ENCODE measurements at places on chromosomes 6 and 20. TPM values are rescaled to one million over a fixed set of nuclear protein-coding genes. Genes with fewer than 3 reads are reported as not detected.

The FOXS1 gene
- total RNA-seq, result not detected

The HCRTR2 gene
- not detected for total RNA-seq

The LGSN gene
- not detected for total RNA-seq

DNA sequence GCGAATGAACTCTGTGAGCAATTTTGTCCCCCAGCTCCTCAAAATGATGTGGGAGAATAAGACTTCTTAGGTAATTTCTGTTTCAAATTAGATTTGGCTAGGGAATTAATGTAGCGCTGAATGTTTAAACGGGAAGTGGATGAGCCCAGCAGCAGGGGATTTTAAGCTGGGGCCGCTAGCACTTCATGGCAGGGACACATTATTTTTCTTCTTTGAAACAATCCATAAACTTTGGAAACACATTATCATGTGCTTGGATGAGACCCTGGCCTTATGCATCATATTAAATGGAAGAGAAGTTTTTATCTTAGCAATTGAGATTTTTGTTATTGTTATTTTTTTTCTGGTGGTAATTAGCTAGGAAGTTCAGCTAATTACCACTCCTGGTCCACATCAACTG lies 74.2 kb upstream of the FUCA2 start:
- no peak overlapping the region for H3K27ac ChIP-seq
- H3K4me1 ChIP-seq, result peaks cover 11% of the 10 kb centered on the region
- H3K36me3 ChIP-seq, result peaks cover 3% of the 10 kb centered on the region
- no peak for DNase-seq

DNA sequence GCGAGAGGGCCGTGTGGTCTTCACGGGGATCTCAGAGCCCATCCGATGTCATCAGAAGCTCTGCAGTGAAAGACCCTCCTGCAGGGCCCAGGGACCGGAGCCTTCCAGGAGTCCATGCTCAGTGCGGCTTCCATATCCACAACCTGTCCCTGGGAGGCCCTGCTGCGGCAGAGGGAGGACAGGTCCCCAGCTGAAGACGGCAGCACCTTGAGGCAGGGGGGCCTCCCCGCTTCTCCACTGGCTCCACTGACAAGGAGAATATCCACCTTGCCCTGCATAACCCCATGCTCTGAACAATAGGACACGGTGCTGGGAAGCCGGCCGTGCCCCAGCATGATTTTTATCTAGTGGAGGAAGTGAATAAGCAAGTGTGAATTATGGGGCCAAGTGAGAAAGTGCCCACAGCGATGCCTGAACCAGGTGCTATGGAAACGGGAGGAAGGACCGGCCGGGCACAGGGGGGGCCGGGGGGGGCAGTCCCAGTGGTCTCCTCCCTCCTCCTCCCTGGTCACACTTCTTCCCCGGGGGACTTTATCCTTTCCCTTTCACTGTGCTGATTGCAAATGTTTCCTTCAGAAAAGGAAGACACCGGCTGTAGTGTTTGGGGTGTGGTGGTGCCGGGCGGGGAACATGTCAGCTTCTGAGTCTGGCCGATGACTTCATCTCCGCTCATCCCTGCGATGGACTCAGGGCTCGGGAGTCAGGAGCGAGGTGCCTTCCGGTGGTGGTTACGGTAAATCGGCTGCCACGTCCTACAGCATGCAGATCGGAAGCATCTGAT lies 225.1 kb downstream of the ERMARD start:
- DNase-seq, result no peak
- no peaks in the 10 kb centered on the region for H3K36me3 ChIP-seq
- H3K4me1 ChIP-seq, result no peaks in the 10 kb centered on the region
- H3K27me3 ChIP-seq, result peaks cover 6% of the 10 kb centered on the region

DNA sequence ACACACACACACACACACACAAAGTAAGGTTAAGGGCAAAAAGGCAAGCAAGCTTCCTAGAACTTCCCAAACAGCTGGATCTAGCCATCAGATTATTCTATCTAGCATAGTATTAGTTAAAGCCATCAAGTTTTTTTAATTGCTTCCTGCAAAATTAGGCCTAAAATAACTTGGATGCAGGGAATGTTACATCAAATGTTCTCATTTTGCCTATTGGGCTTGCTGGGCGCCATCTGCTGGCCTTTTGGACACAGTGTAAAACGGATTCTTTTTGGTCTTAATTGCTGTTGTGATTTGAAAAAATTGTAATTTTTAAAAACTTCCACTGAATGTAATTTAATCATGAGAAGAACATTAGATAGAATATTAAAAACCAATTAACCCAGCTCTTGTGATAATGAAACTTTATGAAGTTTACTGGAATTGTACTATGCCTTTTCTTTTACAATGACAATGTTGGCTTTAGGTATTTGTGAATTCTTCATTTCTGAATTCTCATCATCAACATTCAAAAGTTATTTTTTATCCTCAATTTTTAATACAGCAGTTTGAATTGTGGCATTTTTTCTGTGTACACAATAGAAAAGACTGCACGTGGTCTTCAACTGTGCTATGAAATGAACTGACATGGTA lies 6.8 kb downstream of the MKKS start:
- H3K36me3 ChIP-seq, result no peaks in the 10 kb centered on the region
- peaks cover 10% of the 10 kb centered on the region for H3K4me1 ChIP-seq
- no peak overlapping the region for H3K27ac ChIP-seq
- H3K4me3 ChIP-seq, result no peak overlapping the region

DNA sequence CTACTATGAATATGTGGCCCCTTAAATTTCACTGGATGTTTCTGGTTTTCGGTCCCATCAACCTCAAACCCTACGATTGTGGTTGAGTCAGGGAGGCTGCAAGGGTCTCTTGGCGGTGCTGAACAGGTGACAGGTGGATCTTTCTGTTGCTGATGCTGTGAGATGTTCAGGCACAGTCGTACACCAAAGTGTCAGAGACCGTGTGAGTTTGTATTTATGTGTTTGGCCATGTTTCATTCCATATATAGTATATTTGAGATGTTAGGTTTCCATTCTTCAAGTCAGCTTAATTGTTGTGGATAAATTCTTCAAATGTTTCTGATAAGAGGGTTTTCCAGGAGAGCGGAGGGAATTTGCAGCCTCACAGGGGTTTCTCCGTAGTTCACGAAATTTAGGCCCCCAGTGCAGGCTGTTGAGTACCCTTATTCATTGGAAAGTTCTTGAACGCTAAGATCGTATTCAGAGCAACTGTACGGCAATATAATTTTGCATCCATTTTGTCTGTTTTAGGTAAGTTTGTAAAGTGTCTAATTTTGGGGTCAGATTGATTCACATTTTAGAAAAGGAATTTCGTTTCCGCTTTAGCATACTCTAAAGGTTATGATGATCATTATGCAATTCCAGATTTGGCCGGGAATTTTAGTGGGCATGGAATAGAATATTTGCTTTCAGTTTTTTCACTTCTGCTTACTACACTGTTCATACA lies 1.2 kb downstream of the TAB2 start:
- H3K27ac ChIP-seq, result peak overlapping the region; percentile 95
- peak overlapping the region; percentile 91 for H3K4me3 ChIP-seq
- no peaks in the 10 kb centered on the region for H3K27me3 ChIP-seq
- peaks cover 50% of the 10 kb centered on the region for H3K4me1 ChIP-seq
- DNase-seq, result no peak

GRCh38 chr6:69366831-69367230 lies 430.0 kb downstream of the LMBRD1 start:
- DNase-seq, result no peak
- H3K4me1 ChIP-seq, result no peaks in the 10 kb centered on the region
- H3K36me3 ChIP-seq, result no peaks in the 10 kb centered on the region
- no peak overlapping the region for H3K27ac ChIP-seq
- H3K4me3 ChIP-seq, result no peak overlapping the region

DNA sequence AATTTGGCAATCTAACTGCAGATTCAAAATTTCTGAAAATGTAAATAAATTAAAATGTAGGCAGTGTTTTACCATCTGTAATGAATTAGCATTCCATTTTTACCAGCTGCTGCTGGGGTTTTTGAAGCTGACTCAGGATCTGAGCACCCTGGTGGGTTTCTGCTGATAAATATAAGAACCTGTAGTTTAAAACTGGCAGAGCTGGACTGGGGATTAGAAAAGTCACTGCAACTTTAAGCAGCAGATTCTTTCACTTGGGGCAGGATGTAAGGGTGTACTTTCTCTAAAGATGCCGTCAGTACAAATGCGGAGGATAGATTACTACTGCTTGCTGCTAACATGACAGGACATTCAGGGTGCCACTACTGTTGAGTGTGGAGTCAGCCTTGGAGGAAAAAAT lies 341.8 kb downstream of the CDKAL1 start:
- no peaks in the 10 kb centered on the region for H3K36me3 ChIP-seq
- DNase-seq, result no peak
- H3K4me1 ChIP-seq, result peaks cover 15% of the 10 kb centered on the region
- H3K4me3 ChIP-seq, result no peak overlapping the region
- no peak overlapping the region for H3K27ac ChIP-seq

All from activated T-helper 1 cell treated with anti-CD3 and anti-CD28 coated beads, Interleukin-12 subunit alpha, Interleukin-12 subunit beta, Interleukin-2, Interleukin-4 antibody, amounts not matched to agents 30 ng/mL and 10 ng/mL and 1 ng/mL, durations not matched to agents 14 hours and 24 hours and 36 hours (primary cell).